Choroid plexus epithelial cell (primary cell): ENCODE measurements at places on chromosomes 13 and 19.

DNA sequence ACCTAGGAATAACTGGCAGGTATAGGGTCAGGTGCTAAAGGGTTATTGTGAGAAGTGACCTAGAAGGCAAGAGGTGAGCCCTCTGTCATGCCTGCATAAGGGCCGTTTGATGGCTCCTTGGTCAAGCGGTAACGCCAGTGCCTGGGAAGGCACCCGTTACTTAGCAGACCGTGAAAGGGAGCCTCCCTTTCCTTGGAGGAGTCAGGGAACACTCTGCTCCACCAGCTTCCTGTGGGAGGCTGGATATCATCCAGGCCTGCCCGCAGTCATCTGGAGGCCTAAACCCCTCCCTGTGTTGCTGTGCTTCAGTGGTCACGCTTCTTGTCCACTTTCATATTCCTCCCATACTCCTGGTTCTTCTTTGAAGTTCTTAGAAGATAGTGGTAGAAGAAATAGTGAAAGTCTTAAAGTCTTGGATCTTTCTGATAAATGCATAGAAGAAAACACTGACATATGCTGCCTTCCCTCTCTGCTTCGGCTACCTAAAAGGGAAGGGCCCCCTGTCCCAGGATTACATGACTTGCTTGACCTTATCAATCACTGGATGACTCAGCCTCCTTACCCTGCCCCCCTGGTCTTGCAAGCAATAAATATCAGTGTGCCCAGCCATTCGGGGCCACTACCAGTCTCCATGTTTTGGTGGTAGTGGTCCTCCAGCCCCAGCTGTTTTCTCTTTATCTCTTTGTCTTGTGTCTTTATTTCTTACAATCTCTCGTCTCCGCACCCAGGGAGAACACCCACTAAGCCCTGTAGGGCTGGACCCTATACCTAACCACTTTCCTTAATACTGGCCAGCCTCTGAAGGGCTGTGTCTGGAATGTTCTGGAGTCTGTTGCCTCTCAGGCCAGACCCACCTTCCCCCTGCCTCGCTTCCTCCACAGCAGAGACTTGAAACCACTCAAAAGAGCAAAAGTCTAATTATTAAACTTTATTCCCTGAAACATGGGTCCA is 16.1 kb upstream of the ABCC4 start:
- DNase-seq: peak; percentile 13

DNA sequence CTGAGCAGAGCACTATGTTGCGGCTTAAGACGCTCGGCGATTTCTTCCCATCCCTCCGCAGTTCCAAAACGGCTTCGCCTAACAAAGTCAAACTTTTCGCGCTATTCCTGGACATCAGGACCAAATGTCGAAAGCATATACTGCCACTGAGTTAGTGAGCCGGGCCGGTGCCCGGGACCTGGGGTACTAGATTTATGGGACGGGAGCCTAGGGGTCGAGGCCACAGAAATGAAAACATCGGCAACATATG is 699 bp downstream of the RCBTB2 start:
- peak; percentile 69 for DNase-seq

- no peak for DNase-seq
Observed at GRCh38 chr13:86681223-86681622, 882.0 kb upstream of the SLITRK6 start.

- peak; percentile 53 for DNase-seq
Observed at GRCh38 chr13:41145136-41145908, 12.7 kb upstream of the KBTBD6 start.

GRCh38 chr13:98500963-98501421 is 75.9 kb downstream of the STK24 start:
- DNase-seq: no peak

- no peak for DNase-seq
Observed at GRCh38 chr13:31686670-31687425, 52.5 kb upstream of the RXFP2 start.

GRCh38 chr19:41577833-41578232 is 1.9 kb downstream of the CEACAM21 start:
- no peak for DNase-seq

GRCh38 chr13:56102641-56103040 is 1038.1 kb upstream of the PRR20A start:
- no peak for DNase-seq

- no peak for DNase-seq
Observed at GRCh38 chr19:31102674-31103073, 246.6 kb downstream of the TSHZ3 start.

DNA sequence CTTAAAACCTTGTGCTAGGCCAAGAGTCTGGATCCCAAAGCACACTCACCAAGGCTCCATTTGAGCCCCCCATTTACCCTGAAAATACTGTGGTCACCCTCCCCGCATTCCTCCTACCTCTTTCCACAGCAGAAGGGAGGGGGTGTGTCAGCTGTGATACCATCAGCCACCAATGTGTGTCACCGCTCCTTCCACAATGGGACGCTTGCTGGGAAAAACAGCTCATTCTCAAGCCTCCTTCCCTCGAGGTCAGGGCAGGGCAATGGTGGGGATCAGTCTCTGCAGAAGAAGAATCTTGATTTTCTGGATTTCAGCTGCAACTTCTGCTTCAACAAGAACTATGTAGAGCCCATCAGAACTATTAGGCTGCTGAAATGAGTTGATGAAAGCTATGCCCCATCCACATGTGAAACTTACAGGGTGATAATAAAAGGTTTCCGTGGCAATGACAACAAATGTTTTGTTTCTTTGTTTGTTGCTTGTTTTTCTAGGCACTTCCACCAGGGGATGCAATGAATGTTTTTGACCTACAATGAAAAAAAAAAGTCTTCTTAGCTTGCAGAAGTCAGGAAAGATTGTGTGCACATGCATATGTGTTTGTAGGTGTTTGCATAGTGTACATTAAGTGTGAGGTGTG is 26.4 kb upstream of the ZNF507 start:
- peak; percentile 5 for DNase-seq

- DNase-seq: no peak
Observed at GRCh38 chr19:3065675-3066357, 3.5 kb upstream of the TLE5 start.

GRCh38 chr13:79593641-79594275 is 112.8 kb downstream of the NDFIP2 start:
- DNase-seq: peak; percentile 64

DNA sequence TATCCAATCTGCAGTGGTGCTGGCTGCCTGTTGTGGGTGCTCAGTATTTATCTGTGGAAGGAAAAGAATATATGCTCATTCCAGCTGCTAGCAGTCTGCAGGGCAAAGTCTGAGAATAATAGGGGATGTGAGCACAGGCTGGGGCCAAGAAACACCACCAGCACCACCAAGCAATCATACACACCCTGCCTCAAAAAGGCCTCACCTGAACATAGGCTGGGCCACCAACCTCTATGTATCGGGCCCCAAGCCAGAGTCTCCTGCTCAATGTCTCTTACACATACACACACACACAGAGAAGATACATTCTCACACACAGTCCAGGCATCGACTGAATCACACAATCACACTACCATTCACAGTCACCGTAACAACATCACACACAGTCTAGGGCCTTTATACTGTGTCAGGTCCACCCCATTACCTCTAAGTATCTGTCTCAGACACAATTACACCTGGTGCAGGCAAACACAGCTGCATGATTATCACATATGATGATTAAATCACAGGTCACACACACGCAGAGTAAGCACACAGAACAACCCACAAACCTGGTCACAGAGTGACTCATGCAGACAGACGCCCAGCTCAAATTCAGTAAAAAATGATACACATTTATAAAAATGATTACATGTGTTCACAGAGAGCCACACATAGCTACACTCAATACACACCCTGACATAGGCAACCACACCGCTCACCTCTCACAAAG is 1.3 kb upstream of the ZSCAN22 start:
- peak; percentile 25 for DNase-seq

GRCh38 chr19:35608251-35608650 is 4.3 kb upstream of the HAUS5 start:
- peak; percentile 23 for DNase-seq

- DNase-seq: peak; percentile 60
Observed at GRCh38 chr13:67273001-67273400, 42.9 kb upstream of the PCDH9 start.

DNA sequence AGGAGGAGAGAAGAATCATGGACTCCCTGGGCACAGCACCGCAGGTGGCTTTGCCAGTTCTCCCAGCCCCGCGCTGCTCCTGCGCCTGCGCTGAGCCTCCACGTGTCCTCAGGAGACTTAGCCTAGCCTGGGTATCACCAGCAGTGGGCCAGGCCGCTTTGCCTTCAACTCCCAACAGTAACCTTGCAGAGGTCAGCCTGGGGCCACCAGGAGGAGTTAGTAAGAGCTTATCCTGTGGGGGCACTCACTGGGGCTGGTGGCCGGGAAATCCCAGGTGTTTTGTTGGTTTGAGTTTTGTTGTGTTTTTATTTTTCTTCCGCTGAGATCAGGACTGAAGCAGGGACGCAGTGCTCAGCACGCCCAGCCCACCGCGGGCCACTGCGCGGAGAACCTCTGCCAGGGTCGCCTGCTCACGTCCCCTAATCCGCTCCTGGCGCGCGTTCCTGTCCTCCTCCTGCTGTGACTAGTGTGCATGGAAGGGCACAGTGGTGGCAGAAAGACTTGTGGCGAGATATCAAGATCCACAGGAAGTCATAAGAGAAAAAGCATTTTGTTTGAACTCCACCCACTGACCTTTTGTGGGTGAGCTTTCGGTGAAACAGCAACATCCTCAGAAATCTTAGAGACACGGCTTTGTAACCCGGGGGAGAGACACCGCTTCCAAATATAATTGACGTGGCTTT is 207.4 kb upstream of the RFC3 start:
- DNase-seq: peak; percentile 5

DNA sequence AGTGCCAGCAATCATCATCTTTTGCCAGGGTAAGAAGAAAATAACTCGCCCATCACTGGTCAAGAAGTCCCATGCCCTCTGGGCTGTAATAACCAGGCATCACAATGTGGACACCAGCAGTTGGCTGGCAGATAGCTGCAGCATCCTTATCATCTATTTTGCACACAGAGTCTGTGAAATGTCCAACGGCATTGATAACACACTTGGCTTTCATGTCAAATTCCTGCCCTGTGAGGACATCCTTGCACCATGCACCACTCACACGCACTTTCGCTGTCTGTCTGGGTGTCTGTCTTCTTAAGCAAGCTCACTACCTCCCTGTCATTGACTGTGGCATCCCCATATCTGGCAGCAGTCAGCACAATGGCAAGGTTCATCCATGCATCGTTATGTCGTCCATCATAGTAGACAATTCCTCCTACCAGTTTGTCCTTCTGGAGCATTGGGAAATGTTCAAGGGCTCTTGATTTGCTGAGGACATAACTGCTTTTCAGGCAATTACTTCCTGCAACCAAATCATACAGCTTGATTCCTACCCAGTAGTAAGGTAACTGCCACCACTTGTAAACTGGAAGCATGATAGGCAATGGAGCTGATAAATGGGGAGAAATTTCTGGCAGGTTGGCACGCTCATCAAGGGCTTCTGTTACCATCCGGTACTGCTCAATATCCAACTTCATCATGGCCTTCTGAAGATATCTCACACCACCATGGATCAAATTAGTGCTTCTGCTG is 6.8 kb upstream of the ZSCAN5A start:
- DNase-seq: no peak

- peak; percentile 95 for DNase-seq
Observed at GRCh38 chr19:9323557-9323918, 441 bp upstream of the ZNF559 start.

- DNase-seq: peak; percentile 65
Observed at GRCh38 chr19:4567584-4568071, 8.1 kb upstream of the SEMA6B start.
